ENCODE measurements at places on chromosomes 5 and 9. TPM values are rescaled to one million over a fixed set of nuclear protein-coding genes. Genes with fewer than 3 reads are reported as not detected.

Gene IL13
- total RNA-seq = not detected

Gene SPACA9
- total RNA-seq = 0.67 TPM

Gene TAF11L9
- total RNA-seq = not detected

Gene QRFP
- total RNA-seq = not detected

Gene SLC6A3
- 0.07 TPM for total RNA-seq

Gene SCGB3A2
- total RNA-seq = 51.2 TPM

Gene LHX3
- total RNA-seq = not detected

Gene BARX1
- total RNA-seq = 79.7 TPM

Gene GRM6
- total RNA-seq = not detected

Gene MOB3B
- 6.9 TPM for total RNA-seq

GRCh38 chr9:127049044-127049443, 73.4 kb downstream of the ANGPTL2 start:
- no peak for DNase-seq

GRCh38 chr5:170287532-170287931, 10.0 kb downstream of the LCP2 start:
- no peak for DNase-seq

DNA sequence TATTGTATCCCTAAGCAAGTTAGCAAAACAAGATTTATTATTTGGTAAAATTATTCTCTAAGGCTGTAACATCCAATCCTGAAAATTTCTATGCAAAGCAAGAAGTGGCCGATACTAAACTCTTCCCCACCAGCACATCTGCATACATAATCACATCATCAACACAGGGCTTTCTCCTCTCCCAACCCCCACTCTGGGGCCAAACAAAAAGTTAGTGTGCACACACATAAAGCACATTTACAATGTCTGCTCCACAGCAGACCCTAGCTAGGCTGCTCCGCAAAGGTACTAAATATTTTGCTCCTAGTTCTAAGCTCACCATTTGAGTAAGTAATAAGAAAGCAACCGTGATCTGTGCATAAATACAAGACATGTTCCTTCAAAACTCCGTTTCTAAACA, 3.6 kb downstream of the RNF130 start:
- no peak for DNase-seq

DNA sequence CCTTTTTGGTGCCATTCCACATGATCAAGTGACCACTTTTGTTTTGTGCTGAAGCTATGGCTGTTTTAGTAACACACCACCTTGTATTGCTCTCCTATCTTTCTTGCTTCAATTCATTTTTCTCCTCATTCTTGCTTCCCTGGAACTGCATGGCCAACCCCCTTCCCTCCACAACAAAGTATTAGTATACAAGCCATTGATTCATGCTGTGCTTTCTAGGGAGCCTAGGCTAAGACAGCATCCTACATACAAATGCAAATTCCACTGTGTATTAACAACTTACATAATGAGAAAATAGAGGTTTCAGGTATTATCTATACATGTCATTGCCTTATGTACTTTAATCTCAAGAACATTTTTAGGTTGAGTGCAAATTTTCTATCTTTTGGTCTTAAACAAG, 141.1 kb downstream of the EFNA5 start:
- peak; percentile 6 for DNase-seq

- no peak for DNase-seq
These were observed 2.1 kb upstream of the ALDH1B1 start for GRCh38 chr9:38390442-38390841.

DNA sequence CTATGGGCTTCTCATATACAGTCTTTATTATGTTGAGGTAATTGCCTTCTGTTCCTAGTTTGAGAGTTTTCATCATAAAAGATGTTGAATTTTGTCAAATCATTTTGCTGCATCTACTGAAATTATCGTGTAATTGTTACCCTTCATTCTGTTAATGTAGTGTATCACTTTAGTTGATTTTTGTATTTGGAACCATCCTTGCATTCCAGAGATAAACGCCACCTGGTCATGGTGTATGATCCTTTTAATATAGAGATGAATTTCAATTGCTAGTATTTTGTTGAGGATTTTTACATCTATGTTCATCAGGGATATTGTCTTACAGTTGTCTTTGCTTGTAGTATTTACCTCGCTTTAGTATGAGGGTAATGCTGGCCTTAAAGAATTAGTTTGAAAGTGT, 19.3 kb downstream of the MEIKIN start:
- no peak for DNase-seq

GRCh38 chr5:170181902-170182301, 50.9 kb upstream of the C5orf58 start:
- no peak for DNase-seq

- DNase-seq = no peak
These were observed 151.0 kb downstream of the KIAA0825 start for GRCh38 chr5:94467346-94467953.

GRCh38 chr5:73844165-73844564, 218.2 kb downstream of the ARHGEF28 start:
- DNase-seq = no peak

- no peak for DNase-seq
These were observed 5.0 kb downstream of the CDC42SE2 start for GRCh38 chr5:131268758-131269370.

GRCh38 chr5:155912291-155912690, 414.7 kb upstream of the SGCD start:
- no peak for DNase-seq

DNA sequence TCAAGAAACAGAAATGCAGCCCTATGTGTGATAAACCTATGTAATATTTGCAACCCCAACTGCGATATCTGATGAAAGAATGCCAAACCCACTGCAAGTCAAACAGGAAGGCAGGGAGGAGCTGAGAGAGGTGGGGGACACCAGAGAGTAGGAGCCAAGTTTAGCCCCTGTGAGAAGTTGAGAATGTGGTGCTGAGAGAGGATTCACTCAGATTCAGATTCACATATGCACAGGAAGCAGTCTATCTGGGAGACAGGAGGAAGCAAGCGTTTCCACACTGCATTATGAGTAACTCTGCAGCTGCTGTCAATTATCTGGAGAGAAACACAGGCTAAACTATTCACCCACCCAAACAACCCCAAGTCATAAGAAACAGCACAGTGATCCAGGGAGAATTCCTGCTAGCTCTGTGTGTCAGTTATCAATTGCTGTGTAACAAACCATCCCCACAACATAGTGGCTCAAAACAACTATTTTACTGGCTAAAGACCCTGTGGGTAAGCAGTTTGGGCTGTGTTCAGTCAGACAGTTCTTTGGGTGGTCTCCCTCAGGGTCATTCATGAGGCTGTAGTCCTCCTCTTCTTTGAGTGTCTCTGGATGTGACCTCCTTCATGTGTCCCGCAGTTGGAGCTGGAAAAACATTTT, 161.9 kb upstream of the RAI14 start:
- DNase-seq = no peak

GRCh38 chr5:177439518-177440053, 7.0 kb upstream of the PRR7 start:
- no peak for DNase-seq

DNA sequence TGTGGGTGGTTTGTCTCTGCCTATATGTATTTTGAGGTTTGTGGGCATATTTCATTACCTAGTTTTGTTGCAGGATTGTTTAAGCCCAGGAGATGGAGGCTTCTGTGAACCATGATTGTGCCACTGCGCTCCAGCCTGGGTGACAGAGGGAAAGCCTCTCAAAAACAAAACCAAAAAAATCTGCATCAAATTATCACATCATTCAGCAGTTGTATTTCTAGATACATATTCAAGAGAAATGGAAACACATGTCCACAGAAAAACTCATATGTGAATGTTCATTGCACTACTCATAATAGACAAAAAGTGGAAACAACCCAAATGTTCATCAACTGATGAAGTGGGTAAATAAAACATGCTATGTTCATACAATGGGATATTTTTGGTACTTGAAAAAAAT, 29.9 kb downstream of the HSPA4 start:
- DNase-seq = no peak

All from H7 (cell line).